ENCODE measurements at places on chromosomes 1 and 21. TPM values are rescaled to one million over a fixed set of nuclear protein-coding genes. Genes with fewer than 3 reads are reported as not detected.

The NBPF4 gene
- 0.05 TPM for total RNA-seq

The LY9 gene
- 0.22 TPM for total RNA-seq

The LRRC8D gene
- 40.8 TPM for total RNA-seq

The HMGN2 gene
- 333 TPM for total RNA-seq

The CELF3 gene
- total RNA-seq = not detected

The NIBAN1 gene
- total RNA-seq = 0.88 TPM

The AKR7A2 gene
- total RNA-seq = 55.0 TPM

The ATAD3A gene
- 39.5 TPM for total RNA-seq

The HRNR gene
- total RNA-seq = not detected

The CYP4A11 gene
- not detected for total RNA-seq

The TEX38 gene
- total RNA-seq = not detected

The CCDC28B gene
- 1.6 TPM for total RNA-seq

The TMCO1 gene
- 152 TPM for total RNA-seq

The DYNLT4 gene
- total RNA-seq = 0.80 TPM

The RXRG gene
- total RNA-seq = not detected

The TPTE gene
- not detected for total RNA-seq

The OR6Y1 gene
- total RNA-seq = not detected

The GSTM2 gene
- total RNA-seq = 3.5 TPM

The CFHR3 gene
- 0.20 TPM for total RNA-seq

The LCE1E gene
- not detected for total RNA-seq

The CASQ1 gene
- not detected for total RNA-seq

The FMO3 gene
- total RNA-seq = not detected

The ARF1 gene
- 459 TPM for total RNA-seq

The SPATA1 gene
- total RNA-seq = 1.3 TPM

The INAVA gene
- 43.6 TPM for total RNA-seq

The DISC1 gene
- total RNA-seq = 0.27 TPM

The REN gene
- total RNA-seq = 0.13 TPM

The CFAP107 gene
- not detected for total RNA-seq

The TSSK3 gene
- not detected for total RNA-seq

The TBX19 gene
- total RNA-seq = 0.53 TPM

The TSTD1 gene
- total RNA-seq = 0.32 TPM

The CD247 gene
- 0.21 TPM for total RNA-seq

The CASZ1 gene
- 1.7 TPM for total RNA-seq

The PLEKHN1 gene
- 5.8 TPM for total RNA-seq

The VHLL gene
- total RNA-seq = not detected

The BRINP3 gene
- total RNA-seq = not detected

The DNAJC11 gene
- 33.7 TPM for total RNA-seq

The PPFIA4 gene
- total RNA-seq = 0.40 TPM

The GREM2 gene
- 0.14 TPM for total RNA-seq

All from A549 treated with GW870086 at 1 μM for 4 hours (cell line).